ENCODE measurements at places on chromosomes 5 and 9.

DNA sequence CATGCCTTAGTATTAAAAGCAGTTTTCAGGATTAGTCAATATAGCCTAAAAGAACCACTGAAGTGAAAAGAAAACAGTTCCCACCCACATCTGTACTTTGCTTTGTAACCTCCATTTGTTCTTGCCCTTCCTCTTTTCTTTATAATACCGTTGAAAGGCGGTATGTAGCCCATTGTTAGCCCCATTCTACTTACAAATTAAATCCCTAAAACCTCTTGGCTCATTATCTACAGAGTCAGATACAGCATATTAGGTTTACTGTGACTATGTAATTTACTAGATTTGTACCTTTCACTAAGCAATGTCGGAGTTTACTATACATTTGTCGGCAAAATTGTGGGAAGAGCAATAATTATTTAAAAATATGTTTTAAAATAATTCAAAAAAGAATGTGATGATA is 17.3 kb downstream of the ALDH1A1 start:
- H3K4me3 ChIP-seq: no peak overlapping the region
- H3K4me1 ChIP-seq: no peaks in the 10 kb centered on the region
- DNase-seq: no peak
- H3K27me3 ChIP-seq: no peaks in the 10 kb centered on the region
- no peaks in the 10 kb centered on the region for H3K36me3 ChIP-seq
- H3K27ac ChIP-seq: no peak overlapping the region

DNA sequence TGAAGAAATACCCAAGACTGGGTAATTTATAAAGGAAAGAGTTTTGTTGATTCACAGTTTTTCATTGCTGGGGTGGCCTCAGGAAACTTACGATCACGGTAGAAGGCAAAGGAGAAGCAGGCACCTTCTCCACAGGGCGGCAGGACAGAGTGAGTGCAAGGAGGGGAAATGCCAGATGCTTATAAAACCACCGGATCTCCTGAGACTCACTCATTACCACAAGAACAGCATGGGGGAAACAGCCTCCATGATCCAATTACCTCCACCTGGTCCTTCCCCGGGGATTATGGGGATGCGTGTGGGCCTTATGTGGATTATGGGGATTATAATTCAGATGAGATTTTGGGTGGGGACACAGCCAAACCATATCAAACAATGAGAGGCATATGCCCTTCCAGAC is 18.5 kb upstream of the RORB start:
- no peaks in the 10 kb centered on the region for H3K36me3 ChIP-seq
- H3K27ac ChIP-seq: no peak overlapping the region
- H3K4me3 ChIP-seq: no peak overlapping the region
- no peaks in the 10 kb centered on the region for H3K27me3 ChIP-seq

- DNase-seq: no peak
- no peaks in the 10 kb centered on the region for H3K27me3 ChIP-seq
- no peaks in the 10 kb centered on the region for H3K36me3 ChIP-seq
- H3K4me1 ChIP-seq: no peaks in the 10 kb centered on the region
- no peak overlapping the region for H3K27ac ChIP-seq
- H3K4me3 ChIP-seq: no peak overlapping the region
Measured at GRCh38 chr5:151383011-151383410, 35.7 kb upstream of the SLC36A2 start.

- no peaks in the 10 kb centered on the region for H3K27me3 ChIP-seq
- H3K4me1 ChIP-seq: peaks cover 10% of the 10 kb centered on the region
- no peak overlapping the region for H3K4me3 ChIP-seq
- H3K36me3 ChIP-seq: no peaks in the 10 kb centered on the region
Measured at GRCh38 chr9:16575142-16575985, 295.1 kb downstream of the BNC2 start.

GRCh38 chr5:93741136-93741811 is at the start of gene POU5F2:
TSS of gene POU5F2 (minus strand) at chr5:93741600. CDS start at chr5:93741563, 37 bp downstream.
- H3K36me3 ChIP-seq: no peaks in the 10 kb centered on the region
- H3K4me3 ChIP-seq: no peak within 1 kb of the TSS
- no peaks in the 10 kb centered on the region for H3K27me3 ChIP-seq
- H3K4me1 ChIP-seq: no peaks in the 10 kb centered on the region
- no peak for DNase-seq
- no peak within 1 kb of the TSS for H3K27ac ChIP-seq

- H3K27me3 ChIP-seq: peaks cover 14% of the 10 kb centered on the region
- DNase-seq: no peak
- H3K27ac ChIP-seq: no peak overlapping the region
- H3K4me1 ChIP-seq: peaks cover 2% of the 10 kb centered on the region
- H3K4me3 ChIP-seq: no peak overlapping the region
Measured at GRCh38 chr9:130430232-130430631, 14.5 kb upstream of the ASS1 start.

GRCh38 chr9:84600739-84601138 is 68.8 kb upstream of the NTRK2 start:
- no peak for DNase-seq
- H3K27me3 ChIP-seq: no peaks in the 10 kb centered on the region
- H3K4me1 ChIP-seq: no peaks in the 10 kb centered on the region
- H3K4me3 ChIP-seq: no peak overlapping the region
- no peak overlapping the region for H3K27ac ChIP-seq

DNA sequence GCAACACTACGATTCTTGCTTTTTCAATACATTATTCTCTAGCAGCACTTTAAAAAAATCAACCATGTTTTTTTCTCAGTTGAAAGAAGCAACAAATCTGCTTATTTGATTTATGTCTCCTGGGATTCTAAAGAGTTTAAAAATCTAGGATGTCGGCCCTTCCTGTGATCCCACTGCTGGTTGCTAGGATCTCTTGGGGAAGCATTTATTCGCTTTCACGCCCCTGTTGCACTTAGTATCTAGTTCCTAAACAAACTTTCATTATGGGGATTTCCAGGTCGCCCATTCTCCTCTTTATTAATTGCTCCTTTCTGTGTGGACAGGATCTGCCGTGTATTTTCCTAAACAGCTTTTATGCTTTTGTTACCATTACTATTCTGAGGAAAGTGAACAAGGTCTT is 313.5 kb downstream of the AGTPBP1 start:
- no peaks in the 10 kb centered on the region for H3K27me3 ChIP-seq
- H3K27ac ChIP-seq: no peak overlapping the region
- DNase-seq: no peak
- no peaks in the 10 kb centered on the region for H3K36me3 ChIP-seq
- H3K4me3 ChIP-seq: no peak overlapping the region
- no peaks in the 10 kb centered on the region for H3K4me1 ChIP-seq

- no peaks in the 10 kb centered on the region for H3K27me3 ChIP-seq
- no peaks in the 10 kb centered on the region for H3K4me1 ChIP-seq
- H3K4me3 ChIP-seq: no peak overlapping the region
- H3K36me3 ChIP-seq: no peaks in the 10 kb centered on the region
Measured at GRCh38 chr5:42759456-42759855, 2.8 kb downstream of the CCDC152 start.

- DNase-seq: peak; percentile 92
- peak overlapping the region; percentile 76 for H3K4me3 ChIP-seq
Measured at GRCh38 chr5:43037636-43038495, 2.3 kb downstream of the ANXA2R start.

DNA sequence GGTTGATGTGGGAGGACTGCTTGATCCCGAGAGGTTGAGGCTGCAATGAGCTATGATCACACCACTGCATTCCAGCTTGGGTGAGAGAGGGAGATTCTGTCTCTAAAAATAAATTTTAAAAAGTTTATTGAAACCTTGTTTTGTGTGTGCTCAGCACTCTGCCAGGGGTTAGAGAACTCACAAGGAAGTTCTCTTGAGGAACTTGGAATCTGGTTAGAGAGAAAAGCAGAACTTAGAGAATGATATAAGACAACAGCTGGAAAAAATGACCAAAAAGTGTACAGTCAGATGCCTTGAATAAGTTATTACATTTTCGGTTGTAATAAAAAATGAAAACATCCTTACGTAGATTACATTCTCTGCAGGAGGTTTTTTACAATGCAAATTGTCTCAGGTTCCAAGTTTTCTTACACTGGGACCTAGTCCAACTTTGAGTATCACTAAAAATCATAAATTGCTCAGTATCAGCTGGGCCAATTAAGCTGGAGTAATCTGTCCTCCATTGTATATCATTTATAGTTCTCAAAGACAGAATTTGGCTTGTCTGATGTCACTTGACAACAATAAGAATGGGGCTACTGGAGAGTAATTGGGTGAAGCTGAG is 21.7 kb upstream of the TENT2 start:
- no peak for DNase-seq
- no peaks in the 10 kb centered on the region for H3K4me1 ChIP-seq
- H3K36me3 ChIP-seq: no peaks in the 10 kb centered on the region
- no peaks in the 10 kb centered on the region for H3K27me3 ChIP-seq

DNA sequence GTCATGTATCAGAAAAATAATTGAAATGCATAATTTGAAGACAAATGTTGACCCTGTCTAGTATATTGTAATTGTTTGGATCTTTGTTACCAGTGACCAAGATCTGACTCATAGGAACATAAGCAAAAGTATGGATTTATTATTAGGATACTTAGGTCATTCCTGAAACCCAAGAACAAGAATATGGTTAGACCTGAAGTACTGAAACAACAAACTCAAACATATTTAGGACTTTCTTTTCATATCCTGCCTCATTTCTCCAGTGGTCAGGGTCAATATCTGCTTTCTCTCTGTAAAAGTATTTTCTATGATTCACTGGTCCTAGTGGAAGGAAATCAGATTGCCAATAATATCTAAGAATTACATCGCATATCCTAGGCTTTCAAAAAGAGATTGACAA is 1937.1 kb upstream of the WWC1 start:
- no peak overlapping the region for H3K27ac ChIP-seq
- no peaks in the 10 kb centered on the region for H3K4me1 ChIP-seq
- no peaks in the 10 kb centered on the region for H3K36me3 ChIP-seq
- H3K4me3 ChIP-seq: no peak overlapping the region
- H3K27me3 ChIP-seq: no peaks in the 10 kb centered on the region

- H3K4me1 ChIP-seq: peaks cover 5% of the 10 kb centered on the region
- H3K27ac ChIP-seq: peak overlapping the region; percentile 79
- DNase-seq: peak; percentile 89
- H3K36me3 ChIP-seq: no peaks in the 10 kb centered on the region
- no peak overlapping the region for H3K4me3 ChIP-seq
Measured at GRCh38 chr9:119963798-119964372, 594.6 kb upstream of the BRINP1 start.

DNA sequence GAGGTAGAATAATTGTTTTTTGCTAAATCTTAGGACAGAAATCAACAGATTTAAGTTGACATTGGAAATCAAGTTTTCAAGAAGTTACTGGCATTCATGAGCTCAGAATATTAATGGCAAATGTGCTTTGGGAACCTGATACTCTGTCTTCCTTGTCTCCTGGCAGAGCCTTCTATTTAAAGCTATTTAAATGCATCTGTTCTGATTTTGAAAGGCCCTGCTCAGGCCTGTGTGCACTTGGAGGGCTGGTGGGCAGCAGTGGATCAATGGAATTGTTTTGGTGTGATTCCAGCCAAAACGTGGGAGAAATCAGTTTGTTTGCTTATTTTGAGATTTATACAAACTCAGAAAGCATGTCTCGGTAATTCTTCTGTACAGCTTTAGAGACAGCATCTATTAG is 38.5 kb downstream of the FBXL7 start:
- DNase-seq: no peak
- H3K27me3 ChIP-seq: no peaks in the 10 kb centered on the region
- peaks cover 3% of the 10 kb centered on the region for H3K4me1 ChIP-seq
- H3K36me3 ChIP-seq: no peaks in the 10 kb centered on the region
- no peak overlapping the region for H3K4me3 ChIP-seq

GRCh38 chr5:16391858-16392649 is 73.5 kb downstream of the ZNF622 start:
- H3K27me3 ChIP-seq: no peaks in the 10 kb centered on the region
- no peaks in the 10 kb centered on the region for H3K36me3 ChIP-seq
- no peak overlapping the region for H3K27ac ChIP-seq
- H3K4me1 ChIP-seq: no peaks in the 10 kb centered on the region
- no peak for DNase-seq

DNA sequence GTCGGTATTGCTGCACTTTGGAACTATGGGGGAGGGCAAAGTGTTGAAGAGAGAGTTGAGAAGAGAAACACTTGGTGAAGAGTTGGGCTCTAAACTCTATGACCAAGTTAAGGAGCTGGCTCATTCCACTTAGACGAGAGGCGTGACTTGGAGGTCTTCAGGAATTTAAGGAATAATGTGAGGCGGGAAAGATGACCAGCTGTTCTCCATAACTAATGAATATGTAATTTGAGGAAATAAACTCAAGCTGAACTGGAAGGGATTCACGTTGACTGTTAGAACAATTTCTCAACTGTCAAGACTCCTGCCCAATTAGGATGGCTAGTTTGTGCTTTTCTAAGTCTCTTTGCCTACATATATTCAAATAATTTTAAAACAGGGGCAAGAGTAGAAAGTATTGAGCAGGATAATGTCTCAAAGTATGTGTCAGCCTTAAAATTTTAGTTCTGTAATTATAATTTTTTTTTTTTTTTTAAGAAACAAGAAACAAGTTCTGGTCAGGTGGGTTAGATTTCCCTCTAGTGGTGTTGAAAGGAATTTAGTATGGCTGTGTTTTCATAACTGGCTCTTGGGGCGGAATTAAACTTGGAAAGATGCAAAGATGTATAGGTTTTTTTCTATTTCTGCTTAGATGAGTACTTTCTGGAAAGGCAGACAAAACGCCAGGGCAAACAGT is 33.4 kb downstream of the TMEM252 start:
- no peak overlapping the region for H3K27ac ChIP-seq
- no peaks in the 10 kb centered on the region for H3K36me3 ChIP-seq
- peak; percentile 51 for DNase-seq
- no peak overlapping the region for H3K4me3 ChIP-seq

- H3K36me3 ChIP-seq: peaks cover 24% of the 10 kb centered on the region
- H3K27ac ChIP-seq: no peak overlapping the region
- no peaks in the 10 kb centered on the region for H3K27me3 ChIP-seq
- peaks cover 4% of the 10 kb centered on the region for H3K4me1 ChIP-seq
- DNase-seq: no peak
- H3K4me3 ChIP-seq: no peak overlapping the region
Measured at GRCh38 chr5:149195337-149195887, 54.1 kb downstream of the ABLIM3 start.

- no peaks in the 10 kb centered on the region for H3K4me1 ChIP-seq
- DNase-seq: no peak
- H3K36me3 ChIP-seq: no peaks in the 10 kb centered on the region
- no peaks in the 10 kb centered on the region for H3K27me3 ChIP-seq
- H3K4me3 ChIP-seq: no peak overlapping the region
Measured at GRCh38 chr5:166499447-166500240, 1791.8 kb upstream of the WWC1 start.

DNA sequence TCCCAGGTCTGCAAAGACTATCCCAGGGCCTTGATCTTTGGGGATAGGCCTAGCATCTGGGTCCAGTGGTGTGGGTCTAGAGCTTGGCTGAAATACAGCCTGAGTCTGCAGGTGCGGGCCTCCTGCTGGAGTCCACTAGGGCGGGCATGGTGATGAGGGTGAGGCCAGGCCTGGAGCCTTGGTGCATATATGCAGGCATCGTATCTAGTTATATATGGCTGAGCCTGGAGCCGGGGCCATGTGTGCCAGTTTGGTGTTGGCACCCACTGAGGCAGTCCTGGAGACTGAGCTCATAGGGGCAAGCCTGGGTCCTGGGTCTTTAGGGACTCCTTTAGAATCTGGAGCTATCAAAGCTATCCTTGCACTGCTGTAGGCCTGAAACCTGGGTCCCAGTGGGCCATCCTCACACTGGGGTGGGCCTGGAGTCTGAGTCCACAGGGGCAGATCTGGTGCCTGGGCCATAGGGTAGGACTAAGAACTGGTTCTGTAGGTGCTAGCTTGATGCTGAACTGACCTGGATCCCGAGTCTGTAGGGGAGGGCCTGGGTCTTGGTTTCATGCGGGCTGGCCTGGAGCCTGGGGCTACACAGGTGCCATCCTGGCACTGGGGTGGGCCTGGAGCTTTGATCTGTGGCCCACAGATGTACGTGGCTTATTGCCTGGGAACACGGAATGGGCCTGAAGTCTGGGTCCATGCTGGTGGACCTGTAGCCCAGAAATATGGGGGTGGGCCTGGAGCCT is 346.5 kb upstream of the MEF2C start:
- no peak overlapping the region for H3K27ac ChIP-seq
- H3K4me1 ChIP-seq: no peaks in the 10 kb centered on the region
- H3K27me3 ChIP-seq: no peaks in the 10 kb centered on the region
